NCI-H2081 treated with DMSO at 0.1 percent for 48 hours (cell line): ENCODE measurements at places on chromosomes 12 and 14.

DNA sequence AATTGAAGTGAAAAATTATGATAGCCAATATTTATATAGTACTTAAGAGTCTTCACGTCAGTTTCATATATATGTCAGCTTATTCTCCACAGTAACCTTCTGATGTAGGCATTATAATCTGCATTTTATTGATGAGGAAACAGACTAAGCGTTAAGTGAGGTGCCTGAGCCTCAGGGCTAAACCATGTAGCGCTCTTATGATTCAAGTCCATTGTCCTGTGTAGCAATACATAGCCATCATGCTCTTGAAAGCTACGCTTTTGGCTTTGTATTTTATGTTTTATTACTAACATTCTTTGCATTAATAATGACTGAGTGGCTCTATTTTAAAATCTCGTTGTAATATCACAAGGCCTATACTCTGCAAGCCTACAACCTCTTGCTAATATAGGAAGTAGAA lies 79.0 kb downstream of the ANO6 start:
- DNase-seq: no peak

- no peak for DNase-seq
Observed at GRCh38 chr12:13220838-13221237, 24.3 kb downstream of the EMP1 start.

DNA sequence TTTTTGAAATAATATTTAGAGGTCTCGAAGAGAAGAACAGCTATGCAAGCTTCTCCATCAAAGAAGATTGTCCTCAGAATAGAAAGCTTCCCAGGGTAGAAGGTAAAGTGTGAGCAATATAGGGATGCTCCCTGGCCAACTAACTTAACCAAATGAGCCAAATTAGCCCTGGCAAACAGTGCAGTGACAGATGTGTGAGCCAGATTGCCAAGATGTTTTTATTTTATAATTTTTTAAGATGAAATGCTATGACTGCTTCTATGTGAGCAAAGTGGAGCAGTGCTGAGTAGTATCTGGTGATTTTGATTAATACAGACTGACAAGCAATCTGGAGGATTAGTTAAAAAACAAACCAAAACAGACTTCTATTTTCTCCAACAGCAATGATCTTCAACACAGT lies 202.1 kb downstream of the NOVA1 start:
- no peak for DNase-seq

DNA sequence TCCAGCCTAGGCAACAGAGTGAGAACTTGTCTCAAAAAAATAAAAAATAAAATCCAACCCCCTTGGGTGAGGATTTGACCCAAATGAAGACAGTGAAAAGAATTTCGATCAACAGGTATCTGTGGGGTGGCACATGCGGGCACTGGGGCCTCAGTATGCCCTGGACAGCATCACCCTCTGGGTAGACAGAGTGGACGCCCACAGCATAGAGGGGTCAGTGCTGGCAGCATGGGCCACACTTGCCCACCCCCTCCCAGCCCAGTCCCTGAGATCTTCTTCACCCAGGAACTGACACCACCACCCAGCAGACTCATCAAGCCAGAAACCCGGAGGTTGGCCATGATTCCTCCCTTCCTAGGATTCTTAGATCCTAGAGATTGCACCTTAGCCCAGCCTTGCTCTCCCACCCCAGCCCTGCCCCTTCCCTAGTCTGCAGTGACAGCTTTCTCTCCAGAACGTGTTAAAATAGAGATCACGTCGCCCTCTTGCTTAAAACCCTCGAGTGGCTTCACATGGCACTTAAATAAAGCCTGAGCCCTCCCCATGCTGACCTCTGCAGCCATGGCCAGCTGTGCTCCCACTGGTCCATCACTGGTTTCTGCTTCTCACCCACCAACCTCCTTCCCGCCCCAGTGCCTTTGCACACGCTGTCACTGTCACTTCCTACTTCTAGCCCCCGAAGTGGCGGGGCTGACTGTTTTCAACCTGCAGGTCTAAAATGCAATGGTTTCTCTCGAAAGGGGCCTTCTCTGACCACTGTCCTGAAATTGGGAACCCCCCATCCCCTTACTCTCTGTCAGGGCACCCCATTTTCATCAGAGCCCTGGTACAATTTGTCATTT lies 26.2 kb upstream of the DYNC1H1 start:
- no peak for DNase-seq

GRCh38 chr14:72462056-72462455 lies 431.8 kb downstream of the DPF3 start:
- no peak for DNase-seq

GRCh38 chr12:108689314-108690190 lies 41.8 kb downstream of the CORO1C start:
- no peak for DNase-seq

DNA sequence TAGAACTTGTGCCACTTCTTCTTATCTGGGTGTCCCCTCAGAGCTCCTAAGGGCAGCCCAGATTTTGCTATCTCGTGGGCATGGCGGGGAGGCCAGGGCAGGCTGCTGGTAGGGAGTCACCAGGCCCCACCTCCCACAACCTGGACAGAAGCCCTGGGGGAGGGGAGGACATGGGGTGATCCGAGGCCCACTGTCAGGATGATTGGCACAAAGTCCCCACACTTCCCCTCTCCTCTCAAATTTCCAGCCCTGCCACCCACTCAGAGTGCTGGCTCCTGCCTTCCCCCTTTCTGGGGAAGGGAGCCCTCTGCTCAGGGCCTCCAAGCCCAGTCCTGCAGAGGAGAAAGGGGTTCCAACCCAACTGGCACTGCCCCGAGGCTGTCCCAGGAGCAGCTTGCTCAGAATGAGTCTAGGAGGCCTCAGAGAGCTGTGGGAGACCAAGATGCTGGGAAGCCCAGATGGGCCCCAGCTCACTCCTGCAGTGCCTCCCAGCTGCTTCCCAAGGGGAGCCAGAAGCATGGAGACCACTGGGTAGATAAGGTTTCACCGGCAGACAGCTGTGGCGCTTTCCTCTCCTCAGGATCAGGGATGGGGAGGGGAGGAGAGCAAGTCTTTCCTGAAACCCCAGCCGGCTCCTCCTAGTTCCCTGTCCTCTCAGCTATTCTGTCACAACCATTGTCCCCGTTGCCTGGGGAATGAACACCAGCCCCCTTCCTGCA lies 82.8 kb downstream of the B4GALNT3 start:
- DNase-seq: no peak

DNA sequence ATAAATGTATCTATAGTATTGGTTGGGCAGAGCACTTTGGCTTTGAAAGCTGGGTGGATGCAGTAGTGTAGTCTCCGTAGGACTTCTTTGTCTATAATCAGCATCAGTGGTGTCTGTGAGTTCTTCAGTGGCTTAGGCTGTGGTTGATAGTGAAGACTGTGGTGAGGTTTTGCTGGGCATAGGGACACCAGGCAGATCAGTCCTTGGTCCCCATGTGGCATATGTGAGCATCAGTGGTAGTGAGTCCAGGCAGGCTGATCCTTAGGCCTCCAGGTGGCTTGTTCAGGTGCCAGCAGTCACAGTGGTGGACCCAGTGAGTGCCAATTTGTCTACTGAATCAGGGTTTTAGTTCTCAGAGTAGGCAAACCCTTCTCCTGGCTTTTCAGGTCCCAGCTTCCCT lies 70.4 kb downstream of the CAND1 start:
- DNase-seq: no peak

GRCh38 chr14:58587271-58587670 lies 50.5 kb upstream of the DACT1 start:
- no peak for DNase-seq

GRCh38 chr12:127648321-127648720 lies 618.6 kb upstream of the TMEM132C start:
- no peak for DNase-seq

GRCh38 chr12:21907948-21908837 lies 33.0 kb downstream of the ABCC9 start:
- no peak for DNase-seq

DNA sequence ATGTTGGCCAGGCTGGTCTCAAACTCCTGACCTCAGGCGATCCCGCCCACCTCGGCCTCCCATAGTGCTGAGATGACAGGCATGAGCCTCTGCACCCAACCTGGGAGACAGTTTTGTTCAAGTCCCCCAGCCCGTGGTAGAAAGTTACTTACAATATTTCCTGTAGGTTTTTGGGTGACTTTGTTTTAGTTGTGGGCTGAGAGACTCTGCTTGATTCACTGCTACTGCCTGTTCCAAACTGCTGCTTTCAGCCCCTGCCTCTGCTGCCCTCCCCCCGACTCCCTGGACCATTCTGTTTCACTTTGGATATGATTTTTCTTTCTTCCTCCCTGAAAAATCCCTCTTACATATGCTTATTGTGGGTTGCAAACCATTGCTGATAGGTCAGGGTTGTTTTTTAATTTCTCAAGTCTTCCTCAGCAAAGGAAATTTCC lies 13.4 kb upstream of the PCNX1 start:
- no peak for DNase-seq

- DNase-seq: peak; percentile 20
Observed at GRCh38 chr14:78836777-78837176, 666.6 kb downstream of the NRXN3 start.

GRCh38 chr12:50926415-50926814 lies 25.9 kb upstream of the HIGD1C start:
- no peak for DNase-seq

DNA sequence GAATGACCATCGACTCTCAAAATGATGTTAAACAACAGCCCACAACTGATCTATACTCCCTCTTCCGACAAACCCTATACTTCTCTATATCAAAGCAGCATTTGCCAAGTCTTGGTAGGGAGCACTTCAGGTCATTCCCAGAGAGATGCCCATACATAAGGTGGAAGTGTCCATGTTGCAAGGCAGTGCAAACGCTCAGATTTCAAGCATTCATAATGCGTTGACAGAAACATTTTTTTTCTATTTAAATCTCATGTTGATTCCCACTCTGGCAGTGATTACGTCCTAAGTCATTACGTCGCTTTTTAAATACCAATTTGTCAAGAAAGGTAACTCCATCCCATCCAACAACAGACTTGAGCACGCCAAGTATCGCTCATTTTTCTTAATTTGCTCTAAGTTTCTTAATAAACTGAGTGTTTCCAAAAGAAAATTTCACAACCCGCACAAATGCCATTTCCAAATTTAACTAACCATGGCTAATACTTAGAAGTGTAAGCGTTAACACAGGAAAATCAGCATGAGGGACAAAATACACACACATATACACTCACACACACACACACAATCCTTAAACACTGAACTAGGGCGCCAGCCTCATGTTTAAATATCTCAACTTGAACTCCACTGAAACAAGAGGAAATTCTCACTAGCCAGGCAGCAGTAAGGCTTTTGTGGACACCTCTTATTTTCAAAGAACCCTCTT lies 1.1 kb downstream of the GXYLT1 start:
- DNase-seq: no peak

DNA sequence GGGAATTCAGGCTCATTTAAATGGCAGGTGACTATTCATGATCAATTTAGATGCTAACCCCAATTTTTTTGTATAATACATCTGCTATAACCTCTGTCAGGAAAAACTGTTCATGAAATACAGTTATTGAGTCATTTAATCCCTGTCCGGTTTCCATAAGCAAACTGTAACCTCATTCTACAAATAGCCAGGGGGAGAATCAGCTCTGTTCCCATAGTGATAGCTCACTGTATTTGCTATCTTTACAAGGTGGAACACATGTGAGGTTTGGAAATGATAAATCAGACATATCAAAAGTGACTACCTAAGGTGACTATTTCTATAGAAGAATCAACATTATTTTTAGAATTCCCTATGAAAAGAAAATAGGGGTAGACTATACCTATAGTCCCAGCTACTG lies 38.6 kb upstream of the VPS33A start:
- DNase-seq: peak; percentile 91

DNA sequence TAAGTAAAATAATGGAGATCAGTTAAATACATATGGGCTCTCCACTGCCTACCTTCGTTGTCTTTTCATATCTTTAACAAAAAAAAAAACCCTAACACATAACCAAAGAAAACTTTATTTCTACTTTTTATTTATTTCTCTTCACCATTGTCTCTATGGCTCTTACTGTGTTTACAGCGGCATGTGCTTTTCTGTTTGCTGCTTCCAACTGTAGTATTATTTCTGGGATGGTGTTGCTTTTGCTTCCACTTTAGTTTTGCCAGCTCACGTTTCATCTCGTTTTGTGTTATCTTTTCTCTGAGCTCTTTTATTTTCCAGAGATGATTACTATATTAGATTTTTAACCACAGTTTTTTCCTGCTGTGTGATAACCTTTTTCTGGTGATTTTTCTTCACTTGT lies 46.1 kb downstream of the KTN1 start:
- DNase-seq: no peak

DNA sequence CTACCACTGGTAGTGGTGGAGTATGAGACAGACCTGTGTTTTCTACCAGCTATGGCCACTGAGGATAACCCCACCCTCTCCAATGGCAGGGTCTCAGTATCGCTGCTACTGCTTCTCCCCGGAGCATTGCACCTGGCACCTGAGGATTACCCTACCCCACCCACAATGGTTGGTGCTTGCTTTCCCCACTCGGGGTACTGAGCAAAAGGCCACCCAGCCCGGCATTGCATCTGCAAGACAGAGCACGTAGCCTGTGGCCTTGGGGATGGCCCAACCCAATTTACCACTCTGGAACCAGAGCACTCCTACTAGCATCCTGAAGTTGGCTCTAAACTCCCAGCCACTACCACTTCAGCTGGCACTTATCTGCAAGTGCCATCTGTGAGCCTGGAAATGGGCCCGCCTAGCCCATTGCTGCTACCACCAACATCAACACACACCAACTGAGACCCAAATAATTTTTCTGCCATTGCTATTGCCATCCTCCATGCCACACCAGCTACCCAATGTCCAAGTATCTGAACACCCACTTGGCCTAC lies 145.7 kb downstream of the CNTN1 start:
- DNase-seq: no peak

GRCh38 chr12:126734710-126735109 lies 1532.3 kb upstream of the TMEM132C start:
- no peak for DNase-seq

- peak; percentile 3 for DNase-seq
Observed at GRCh38 chr12:42372154-42372791, 46.3 kb downstream of the PPHLN1 start.

DNA sequence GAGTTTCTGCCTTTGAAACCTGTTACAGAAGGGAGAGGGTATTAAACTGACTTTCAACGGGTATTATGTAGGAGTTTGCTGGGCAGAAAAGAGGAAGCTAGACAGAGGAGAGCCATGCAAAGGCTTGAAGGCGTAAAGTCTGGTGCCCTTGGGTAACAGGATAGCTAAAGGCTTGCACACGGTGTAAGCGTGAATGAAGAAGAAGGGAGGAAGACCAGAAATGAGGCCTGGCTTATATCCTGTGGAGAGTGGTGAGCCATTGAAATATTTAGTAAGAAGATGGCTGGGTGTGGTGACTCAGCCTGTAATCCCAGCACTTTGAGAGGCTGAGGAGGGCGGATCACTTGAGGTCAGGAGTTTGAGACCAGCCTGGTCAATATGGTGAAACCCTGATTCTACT lies 22.6 kb downstream of the SUDS3 start:
- DNase-seq: no peak
